Hippocampal formation (tissue), 2 donors: ENCODE measurements at places on chromosomes 13 and 19.

DNA sequence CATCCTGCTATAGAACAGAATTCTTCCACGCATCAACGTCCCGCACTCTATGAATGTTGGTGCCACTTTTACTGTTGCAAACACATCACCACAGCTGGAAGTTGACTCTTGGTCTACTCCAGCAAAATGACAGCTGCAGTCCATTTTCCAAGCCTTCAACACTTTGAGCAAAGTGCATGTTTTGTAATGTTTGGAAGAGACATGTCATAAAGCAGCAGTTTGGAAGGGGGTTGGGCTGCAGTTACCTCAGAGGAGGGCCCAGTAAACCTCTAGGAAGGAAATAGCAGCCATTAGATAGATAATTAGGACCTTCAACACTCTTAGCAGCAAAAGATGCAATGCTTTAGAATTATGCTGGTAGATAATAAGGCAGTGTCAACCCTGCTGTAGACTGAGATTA is 323.6 kb downstream of the TDRD3 start:
- DNase-seq: no peak

GRCh38 chr19:17658666-17659065 is 29.5 kb downstream of the UNC13A start:
- DNase-seq: no peak

DNA sequence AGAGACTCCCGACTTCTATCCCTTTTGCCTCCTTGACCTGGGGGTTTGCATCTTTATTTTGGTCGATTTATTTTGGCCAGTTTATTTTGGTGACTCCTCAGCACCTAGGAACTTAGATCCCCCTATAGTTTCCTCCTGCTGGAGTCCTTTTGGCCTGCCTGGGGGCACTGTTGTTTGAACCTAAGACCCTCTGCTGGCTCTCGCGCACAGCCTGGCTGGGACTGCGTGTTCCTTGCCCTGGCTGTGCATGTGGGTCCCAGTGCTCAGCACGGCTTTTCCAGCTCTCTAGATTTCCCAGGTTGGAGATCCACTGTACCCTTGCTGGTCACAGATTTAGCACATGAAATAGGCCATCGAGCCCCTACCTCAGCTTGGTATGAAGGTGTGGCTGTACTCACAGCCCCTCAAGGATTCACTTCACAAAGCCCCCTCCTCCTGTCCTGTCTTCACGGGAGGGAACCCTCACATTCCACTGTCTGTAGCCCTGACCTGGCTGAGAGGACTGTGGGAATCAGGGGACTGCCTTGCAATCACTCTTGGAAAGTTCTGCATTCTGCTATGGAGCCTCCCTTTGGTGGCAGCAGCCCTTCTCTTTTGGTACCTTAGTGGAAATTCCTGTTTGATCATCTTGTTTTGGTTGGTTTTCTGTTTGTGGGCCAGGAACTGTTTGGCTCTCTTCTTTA is 8.3 kb downstream of the UBAC2 start:
- no peak for DNase-seq

DNA sequence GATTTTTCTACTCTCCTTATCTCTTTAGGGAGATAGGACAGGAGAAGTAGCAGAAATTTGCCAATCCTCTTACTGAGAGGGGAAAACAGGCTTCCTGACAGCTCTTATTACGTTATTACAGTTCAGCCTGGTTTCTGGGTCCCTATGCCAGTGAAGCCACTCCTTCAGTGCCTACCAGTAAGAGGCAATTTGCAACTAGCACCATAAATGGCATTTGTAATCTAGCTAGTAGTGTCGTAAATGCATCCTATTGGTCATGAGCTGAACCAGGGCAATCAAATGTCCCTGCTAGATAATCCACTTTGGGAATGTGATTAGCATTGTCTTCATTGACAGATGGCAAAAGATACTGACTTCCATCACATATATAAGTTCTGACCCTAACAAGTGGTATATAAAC is 428.8 kb downstream of the DCT start:
- no peak for DNase-seq

DNA sequence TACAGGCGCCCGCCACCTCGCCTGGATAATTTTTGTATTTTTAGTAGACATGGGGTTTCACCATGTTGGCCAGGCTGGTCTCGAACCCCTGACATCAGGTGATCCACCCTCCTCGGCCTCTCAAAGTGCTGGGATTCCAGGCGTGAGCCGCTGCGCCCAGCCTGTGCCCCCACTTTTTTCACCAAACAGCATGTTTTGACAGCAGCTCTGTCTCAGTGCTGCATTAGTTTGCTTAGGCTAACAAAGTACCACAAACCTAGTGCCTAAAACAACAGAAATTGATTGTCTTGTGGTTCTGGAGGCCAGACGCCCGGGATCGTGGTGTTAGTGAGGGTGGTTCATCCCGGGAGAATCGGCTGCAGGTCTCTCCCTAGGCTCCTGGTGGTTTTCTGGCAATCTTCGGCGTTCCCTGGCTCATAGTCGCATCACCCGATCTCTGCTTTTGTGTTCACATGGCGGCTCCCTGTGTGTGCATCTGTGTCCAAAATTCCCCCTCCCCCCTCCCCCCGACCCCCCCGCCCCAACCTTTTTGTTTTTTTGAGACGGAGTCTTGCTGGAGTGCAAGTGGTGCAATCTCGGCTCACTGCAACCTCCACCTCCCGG is 30.0 kb downstream of the MYH14 start:
- DNase-seq: no peak
